ENCODE measurements at places on chromosomes 2 and 18. TPM values are rescaled to one million over a fixed set of nuclear protein-coding genes. Genes with fewer than 3 reads are reported as not detected.

The DYNAP gene
- total RNA-seq = not detected

The RBBP8 gene
- total RNA-seq = 30.9 TPM

The VSNL1 gene
- not detected for total RNA-seq

The SKA1 gene
- 3.7 TPM for total RNA-seq

The TTC39C gene
- total RNA-seq = 28.9 TPM

The TAF1B gene
- total RNA-seq = 10.8 TPM

The BCL11A gene
- total RNA-seq = 2.5 TPM

The EFR3B gene
- total RNA-seq = 0.78 TPM

The GPAT2 gene
- total RNA-seq = 4.9 TPM

The PROKR1 gene
- 0.13 TPM for total RNA-seq

All from epithelial cell of alveolus of lung (primary cell).